ENCODE measurements at places on chromosomes 4 and X. TPM values are rescaled to one million over a fixed set of nuclear protein-coding genes. Genes with fewer than 3 reads are reported as not detected.

SPON2 gene
- polyA plus RNA-seq, result 0.60 TPM

RIPPLY1 gene
- not detected for polyA plus RNA-seq

FAM3A gene
- 25.3 TPM for polyA plus RNA-seq

SSX3 gene
- not detected for polyA plus RNA-seq

GRCh38 chr4:56238251-56238650 lies 149.0 kb downstream of the AASDH start:
- DNase-seq, result no peak
- H3K27ac ChIP-seq, result no peak overlapping the region
- H3K27me3 ChIP-seq, result no peaks in the 10 kb centered on the region
- H3K4me3 ChIP-seq, result no peak overlapping the region

- H3K27me3 ChIP-seq, result no peaks in the 10 kb centered on the region
- H3K4me3 ChIP-seq, result no peak overlapping the region
- no peak for DNase-seq
- H3K4me1 ChIP-seq, result peaks cover 4% of the 10 kb centered on the region
Measured at GRCh38 chr4:61596606-61597340, 396.6 kb downstream of the ADGRL3 start.

DNA sequence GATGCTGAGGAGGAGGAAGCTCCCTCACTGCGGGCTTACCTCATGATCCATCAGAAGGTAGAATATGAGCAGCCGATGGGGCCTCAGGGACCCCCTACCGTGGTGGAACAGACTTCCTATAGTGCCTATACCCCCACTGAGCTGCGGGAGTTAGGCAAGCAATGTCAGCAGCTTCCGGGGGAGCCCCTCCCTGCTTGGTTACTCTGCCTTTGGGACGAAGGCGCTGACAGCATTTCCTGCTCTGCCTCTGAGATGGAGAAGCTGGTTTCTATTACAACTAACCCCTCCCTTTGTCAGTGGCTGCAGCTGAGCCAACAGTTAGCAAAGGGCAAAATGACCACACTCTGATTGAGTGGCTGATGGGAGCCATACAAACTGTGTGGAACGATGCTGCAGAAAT lies 430.7 kb downstream of the IDS start:
- no peaks in the 10 kb centered on the region for H3K4me1 ChIP-seq
- no peaks in the 10 kb centered on the region for H3K36me3 ChIP-seq
- no peak for DNase-seq
- H3K4me3 ChIP-seq, result no peak overlapping the region
- H3K27me3 ChIP-seq, result no peaks in the 10 kb centered on the region

GRCh38 chr4:3746701-3747580 lies 19.2 kb upstream of the ADRA2C start:
- H3K27me3 ChIP-seq, result no peaks in the 10 kb centered on the region
- H3K4me1 ChIP-seq, result no peaks in the 10 kb centered on the region
- H3K27ac ChIP-seq, result no peak overlapping the region
- no peak for DNase-seq
- no peak overlapping the region for H3K4me3 ChIP-seq

- H3K27ac ChIP-seq, result no peak overlapping the region
- no peak overlapping the region for H3K4me3 ChIP-seq
- no peaks in the 10 kb centered on the region for H3K36me3 ChIP-seq
Measured at GRCh38 chr4:40448875-40449274, 113.7 kb downstream of the CHRNA9 start.

DNA sequence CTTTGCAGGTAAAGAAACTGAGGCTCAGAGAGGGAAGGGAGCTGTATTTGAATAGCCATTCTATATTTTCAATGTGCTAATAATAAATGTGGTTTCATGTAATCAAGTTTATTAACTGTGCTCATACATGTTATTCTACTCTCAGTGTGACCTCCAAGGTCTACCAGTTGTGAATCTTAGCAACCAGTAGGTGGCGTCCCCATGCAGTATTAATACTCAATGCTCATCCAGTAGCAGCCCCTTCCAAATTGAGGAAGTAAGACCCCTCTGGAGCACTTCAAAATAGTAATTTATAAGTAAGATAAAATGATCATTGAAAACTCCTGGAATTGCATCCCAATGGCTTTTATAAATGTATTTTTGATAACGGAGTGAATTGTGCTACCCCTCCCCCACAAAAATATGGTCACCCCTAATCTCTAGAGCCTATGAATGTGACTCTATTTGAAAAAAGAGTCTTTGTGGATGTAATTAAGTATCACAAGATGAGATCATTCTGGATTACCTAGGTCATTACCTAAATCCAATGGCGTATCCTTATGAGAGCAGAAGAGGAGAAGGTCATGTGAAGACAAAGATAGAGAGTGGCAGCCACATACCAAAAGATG lies 20.4 kb upstream of the SEPSECS start:
- no peak overlapping the region for H3K27ac ChIP-seq
- H3K4me3 ChIP-seq, result no peak overlapping the region
- peaks cover 3% of the 10 kb centered on the region for H3K4me1 ChIP-seq
- DNase-seq, result no peak
- no peaks in the 10 kb centered on the region for H3K36me3 ChIP-seq

- DNase-seq, result no peak
- H3K36me3 ChIP-seq, result no peaks in the 10 kb centered on the region
- H3K27ac ChIP-seq, result no peak overlapping the region
- H3K4me3 ChIP-seq, result no peak overlapping the region
- peaks cover 10% of the 10 kb centered on the region for H3K4me1 ChIP-seq
- H3K27me3 ChIP-seq, result no peaks in the 10 kb centered on the region
Measured at GRCh38 chr4:153215921-153216320, 11.7 kb downstream of the TRIM2 start.

DNA sequence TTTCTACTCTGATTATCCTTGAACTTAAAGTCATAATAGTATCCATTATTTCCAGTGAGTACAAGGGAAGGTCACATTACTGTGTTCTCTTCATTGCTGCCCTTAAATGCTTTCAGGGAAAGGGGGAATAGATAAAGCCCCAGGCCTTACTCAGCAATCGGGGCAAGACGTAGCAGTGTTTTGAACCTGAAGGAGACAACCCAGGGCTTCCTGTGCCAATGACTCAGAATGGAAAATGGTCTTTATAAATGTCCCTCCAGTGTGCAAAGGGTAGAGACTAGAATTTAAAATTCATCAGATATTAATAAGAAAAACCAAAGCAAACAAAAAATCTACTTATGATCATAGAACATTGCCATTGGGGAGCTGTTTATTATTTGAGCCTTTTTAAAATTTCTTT lies 23.7 kb downstream of the TLR8 start:
- no peaks in the 10 kb centered on the region for H3K36me3 ChIP-seq
- no peak overlapping the region for H3K4me3 ChIP-seq

DNA sequence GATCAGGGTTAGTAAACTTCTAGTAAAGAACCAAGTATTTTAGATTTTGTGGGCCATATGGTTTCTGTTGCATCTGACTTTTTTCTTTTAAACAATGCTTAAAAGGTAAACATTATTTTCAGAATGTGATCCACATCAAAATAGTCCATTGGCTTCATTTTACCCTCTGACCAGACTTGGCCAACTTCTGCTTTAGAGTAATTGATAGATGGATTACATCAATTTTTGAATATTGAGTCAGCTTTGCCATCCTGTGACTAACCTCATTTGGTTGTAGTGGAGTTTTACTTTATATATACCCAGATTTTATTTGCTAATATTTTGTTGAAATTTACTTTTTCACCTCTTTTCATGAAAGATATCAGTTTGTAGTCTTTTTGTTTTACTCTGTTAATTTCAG lies 559.8 kb downstream of the TLL1 start:
- no peak for DNase-seq
- no peak overlapping the region for H3K4me3 ChIP-seq
- H3K4me1 ChIP-seq, result peaks cover 3% of the 10 kb centered on the region
- no peak overlapping the region for H3K27ac ChIP-seq
- no peaks in the 10 kb centered on the region for H3K27me3 ChIP-seq

DNA sequence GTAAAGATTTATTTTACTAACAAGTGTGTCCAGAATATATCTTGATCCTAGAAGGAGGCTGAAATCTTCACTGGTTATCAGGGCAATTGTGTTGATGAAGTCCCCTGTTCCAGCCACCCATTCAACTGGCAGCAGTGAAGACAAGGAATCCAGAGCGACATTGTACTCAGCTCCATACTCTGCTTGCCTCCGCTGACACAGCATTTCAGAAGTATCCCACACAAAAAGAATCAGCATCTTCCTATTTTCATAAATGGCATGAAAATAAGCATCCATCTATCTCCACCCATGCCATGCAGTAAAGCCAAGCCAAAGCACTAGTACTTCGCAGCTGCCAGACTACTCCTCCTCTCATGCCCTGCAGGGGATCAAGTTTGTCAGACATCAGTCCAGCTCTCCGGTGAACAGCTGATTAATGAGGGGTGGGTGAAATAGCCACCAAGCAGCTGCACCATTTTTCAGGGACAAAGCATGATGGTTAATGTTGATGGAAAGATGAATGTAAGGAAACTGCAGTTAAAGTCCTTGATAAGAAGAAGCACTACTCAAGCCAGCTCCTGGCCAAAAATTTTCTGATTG lies 54.0 kb downstream of the COL25A1 start:
- DNase-seq, result no peak
- no peaks in the 10 kb centered on the region for H3K4me1 ChIP-seq
- H3K27me3 ChIP-seq, result no peaks in the 10 kb centered on the region
- no peak overlapping the region for H3K27ac ChIP-seq

GRCh38 chr4:125832161-125832560 lies 517.4 kb downstream of the FAT4 start:
- no peak overlapping the region for H3K4me3 ChIP-seq
- H3K27ac ChIP-seq, result no peak overlapping the region
- no peaks in the 10 kb centered on the region for H3K36me3 ChIP-seq
- no peaks in the 10 kb centered on the region for H3K4me1 ChIP-seq

- no peak for DNase-seq
- H3K27ac ChIP-seq, result no peak overlapping the region
- no peaks in the 10 kb centered on the region for H3K27me3 ChIP-seq
- H3K4me1 ChIP-seq, result peaks cover 14% of the 10 kb centered on the region
- no peak overlapping the region for H3K4me3 ChIP-seq
- H3K36me3 ChIP-seq, result no peaks in the 10 kb centered on the region
Measured at GRCh38 chr4:183823434-183823833, 81.7 kb upstream of the STOX2 start.

DNA sequence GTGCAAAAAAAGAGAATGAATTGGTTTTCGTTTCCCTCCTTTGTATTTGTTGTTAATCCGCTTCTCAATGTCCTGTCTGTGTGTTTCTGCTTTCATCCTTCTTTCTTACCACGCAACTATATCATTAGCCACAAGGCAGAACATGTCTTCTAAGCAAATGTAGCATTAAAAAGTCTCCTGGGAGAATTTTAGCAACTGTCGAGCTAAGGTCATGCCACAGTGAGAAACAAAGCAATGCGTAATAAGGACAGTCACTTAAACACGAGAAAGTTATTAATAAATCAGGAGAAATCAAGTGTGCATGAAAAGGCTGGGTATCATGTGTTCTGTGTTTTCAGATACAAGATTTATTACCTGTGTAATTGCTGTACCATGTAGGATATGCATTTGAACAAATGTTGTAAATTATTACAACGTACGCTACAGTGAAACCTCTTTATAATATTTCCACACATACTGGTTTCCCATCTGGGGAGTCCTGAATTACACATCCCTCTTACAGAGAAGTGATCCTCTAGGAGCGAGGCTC lies 890.8 kb downstream of the TRIML1 start:
- no peak overlapping the region for H3K4me3 ChIP-seq
- no peaks in the 10 kb centered on the region for H3K36me3 ChIP-seq
- H3K27me3 ChIP-seq, result no peaks in the 10 kb centered on the region
- no peak for DNase-seq

GRCh38 chr4:100504086-100504874 lies 13.5 kb downstream of the EMCN start:
- no peak for DNase-seq
- H3K4me3 ChIP-seq, result no peak overlapping the region
- no peaks in the 10 kb centered on the region for H3K36me3 ChIP-seq
- H3K27me3 ChIP-seq, result no peaks in the 10 kb centered on the region
- H3K4me1 ChIP-seq, result no peaks in the 10 kb centered on the region

GRCh38 chr4:3311489-3312171 lies 18.8 kb downstream of the RGS12 start:
- H3K27me3 ChIP-seq, result peaks cover 8% of the 10 kb centered on the region
- DNase-seq, result no peak
- H3K4me3 ChIP-seq, result no peak overlapping the region
- no peaks in the 10 kb centered on the region for H3K36me3 ChIP-seq
- no peak overlapping the region for H3K27ac ChIP-seq
- H3K4me1 ChIP-seq, result peaks cover 14% of the 10 kb centered on the region

DNA sequence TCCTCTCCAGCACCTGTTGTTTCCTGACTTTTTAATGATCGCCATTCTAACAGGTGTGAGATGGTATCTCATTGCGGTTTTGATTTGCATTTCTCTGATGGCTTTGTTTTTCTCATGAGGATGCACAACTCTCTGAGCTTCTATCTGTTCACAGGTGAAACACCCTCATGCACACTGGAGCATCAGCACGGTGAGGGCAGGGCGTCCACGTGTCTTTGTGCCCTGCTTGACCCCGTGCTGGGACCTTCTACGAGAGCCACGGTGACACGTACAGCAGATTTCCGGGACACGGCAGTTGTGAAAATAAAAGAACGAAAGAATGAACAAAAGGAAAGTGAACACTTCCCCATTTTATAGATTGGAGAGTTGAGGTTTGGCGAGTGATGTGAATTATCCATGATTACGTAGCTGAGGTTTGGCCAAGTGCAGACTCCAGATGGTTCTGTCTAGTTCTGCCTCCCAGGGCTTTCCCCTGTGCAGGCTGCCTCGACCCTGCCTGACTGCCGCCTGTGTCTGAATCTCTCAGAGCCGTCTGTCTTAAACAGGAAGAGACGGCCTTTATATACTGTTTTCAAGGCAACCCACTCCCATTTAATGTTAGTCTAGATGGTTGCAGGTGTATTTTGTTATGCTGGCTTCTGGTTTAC lies 67.8 kb upstream of the SORBS2 start:
- no peaks in the 10 kb centered on the region for H3K27me3 ChIP-seq
- no peak for DNase-seq
- no peak overlapping the region for H3K4me3 ChIP-seq
- no peaks in the 10 kb centered on the region for H3K36me3 ChIP-seq

DNA sequence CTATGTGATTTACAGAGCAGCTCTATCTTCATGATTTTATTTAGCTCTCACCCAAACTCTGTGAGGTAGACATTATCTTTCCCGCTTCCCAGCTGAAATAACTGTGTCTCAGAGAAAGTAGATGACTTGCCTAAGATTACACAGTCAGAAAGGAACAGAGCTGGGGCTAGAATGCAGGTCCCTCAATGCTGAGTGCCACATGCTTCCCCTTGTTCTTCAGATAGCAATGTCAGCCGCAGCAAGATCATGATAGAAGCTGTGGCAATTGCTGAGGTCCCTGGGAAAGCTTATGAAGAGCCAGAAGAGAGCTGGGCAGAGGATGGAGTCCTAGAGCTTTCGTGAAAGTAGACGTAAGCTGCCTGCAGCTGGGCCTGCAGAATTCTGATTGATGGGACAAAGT lies 11.1 kb upstream of the GABRE start:
- H3K27me3 ChIP-seq, result no peaks in the 10 kb centered on the region
- H3K27ac ChIP-seq, result no peak overlapping the region
- H3K4me3 ChIP-seq, result no peak overlapping the region
- H3K4me1 ChIP-seq, result peaks cover 51% of the 10 kb centered on the region

- no peaks in the 10 kb centered on the region for H3K36me3 ChIP-seq
- no peak overlapping the region for H3K4me3 ChIP-seq
- H3K27ac ChIP-seq, result no peak overlapping the region
- H3K4me1 ChIP-seq, result no peaks in the 10 kb centered on the region
- no peak for DNase-seq
Measured at GRCh38 chr4:157363360-157363759, 142.8 kb downstream of the GRIA2 start.

GRCh38 chrX:9635803-9636202 lies 129.8 kb downstream of the GPR143 start:
- DNase-seq, result no peak
- no peaks in the 10 kb centered on the region for H3K27me3 ChIP-seq
- no peaks in the 10 kb centered on the region for H3K4me1 ChIP-seq
- no peak overlapping the region for H3K4me3 ChIP-seq
- no peaks in the 10 kb centered on the region for H3K36me3 ChIP-seq
- no peak overlapping the region for H3K27ac ChIP-seq

All from keratinocyte (primary cell).